ENCODE measurements at places on chromosomes 6 and 20. TPM values are rescaled to one million over a fixed set of nuclear protein-coding genes. Genes with fewer than 3 reads are reported as not detected.

The NKAIN2 gene
- total RNA-seq, result 9.6 TPM

- no peak for DNase-seq
Observed at GRCh38 chr6:9332241-9332780, 897.0 kb upstream of the SLC35B3 start.

GRCh38 chr6:6681075-6681849 lies 92.7 kb downstream of the LY86 start:
- no peak for DNase-seq

The RUNX2 gene
- 10.5 TPM for total RNA-seq

GRCh38 chr6:35731736-35732532 lies 4.9 kb upstream of the ARMC12 start:
- DNase-seq, result peak; percentile 95

The UNC5CL gene
- 80.3 TPM for total RNA-seq

GRCh38 chr6:15375638-15376290 lies 129.9 kb downstream of the JARID2 start:
- no peak for DNase-seq

- DNase-seq, result no peak
Observed at GRCh38 chr20:22525821-22526220, 58.6 kb downstream of the FOXA2 start.

- no peak for DNase-seq
Observed at GRCh38 chr6:30029588-30029987, 31.5 kb upstream of the POLR1H start.
